ENCODE measurements at places on chromosomes 4 and X. TPM values are rescaled to one million over a fixed set of nuclear protein-coding genes. Genes with fewer than 3 reads are reported as not detected.

GRCh38 chr4:132097041-132097440 is 1052.1 kb upstream of the PCDH10 start:
- no peak for DNase-seq

GRCh38 chr4:118086344-118086743 is 52.1 kb downstream of the NDST3 start:
- no peak for DNase-seq

APELA gene
- not detected for total RNA-seq

PRKX gene
- total RNA-seq, result 15.2 TPM

STK32B gene
- 0.94 TPM for total RNA-seq

- no peak for DNase-seq
These were observed 473.5 kb upstream of the FAM241A start for GRCh38 chr4:111671756-111672155.

ADAM29 gene
- total RNA-seq, result not detected
